ENCODE measurements at places on chromosomes 6 and 20.
A peak's percentile ranks its signal among the peaks of the same experiment; 100 is the strongest.

DNA sequence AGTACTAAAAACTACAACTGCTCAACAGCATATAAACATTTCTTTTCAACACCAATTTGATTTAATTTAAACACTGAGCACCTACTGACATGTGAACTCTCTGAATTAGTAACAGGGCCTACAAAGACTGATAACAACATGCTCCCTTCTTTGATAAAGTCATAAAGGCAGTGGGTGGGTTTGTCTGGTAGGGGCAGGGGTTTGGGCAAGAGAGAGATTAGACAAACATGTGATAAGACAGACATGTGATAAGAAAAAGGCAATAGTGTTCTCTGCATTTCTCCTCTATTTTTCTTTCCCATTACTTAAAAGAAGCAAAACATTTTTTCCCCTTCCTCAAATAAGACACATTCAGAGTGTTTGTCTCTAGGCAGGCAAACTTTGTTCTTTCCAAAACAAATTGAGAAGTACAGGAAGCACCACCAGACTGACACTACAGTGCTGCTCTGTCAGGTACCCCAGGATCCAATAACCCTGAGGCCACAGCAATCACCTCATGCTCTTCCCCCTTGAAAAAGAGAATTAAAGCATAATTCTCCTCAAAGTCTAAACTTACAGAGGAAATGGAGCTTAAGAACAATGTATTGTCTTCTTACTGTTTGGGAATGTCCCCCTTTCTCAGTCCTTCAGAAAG lies 11.9 kb downstream of the C6orf52 start:
- DNase-seq = no peak

DNA sequence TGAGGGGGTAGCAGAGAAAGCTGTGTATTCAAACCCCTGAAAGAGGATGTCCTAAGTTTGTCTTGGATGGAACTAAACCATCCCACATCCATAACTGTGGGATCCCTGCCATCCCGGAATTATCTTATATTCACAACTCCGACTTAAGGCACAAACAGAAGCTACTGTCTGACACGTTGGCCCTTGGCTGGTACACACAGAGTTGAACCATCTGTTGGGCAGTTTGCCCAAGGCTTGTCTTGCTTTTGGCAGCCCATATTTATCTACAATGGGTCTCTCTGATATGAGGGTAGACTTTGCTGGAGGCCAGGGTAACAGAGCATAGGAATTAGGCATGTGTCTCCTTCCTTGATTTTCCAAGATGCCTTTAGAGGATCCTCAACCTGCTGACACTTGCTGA lies 116.6 kb upstream of the PROKR2 start:
- no peak for DNase-seq

- DNase-seq = peak; percentile 11
Observed at GRCh38 chr6:129314575-129314974, 395.4 kb downstream of the ARHGAP18 start.

GRCh38 chr6:35191889-35192288 lies 21.9 kb upstream of the SCUBE3 start:
- no peak for DNase-seq
